ENCODE measurements at places on chromosomes 7 and 10.

- no peak for DNase-seq
Observed at GRCh38 chr7:109552017-109552416, 982.3 kb downstream of the DNAJB9 start.

DNA sequence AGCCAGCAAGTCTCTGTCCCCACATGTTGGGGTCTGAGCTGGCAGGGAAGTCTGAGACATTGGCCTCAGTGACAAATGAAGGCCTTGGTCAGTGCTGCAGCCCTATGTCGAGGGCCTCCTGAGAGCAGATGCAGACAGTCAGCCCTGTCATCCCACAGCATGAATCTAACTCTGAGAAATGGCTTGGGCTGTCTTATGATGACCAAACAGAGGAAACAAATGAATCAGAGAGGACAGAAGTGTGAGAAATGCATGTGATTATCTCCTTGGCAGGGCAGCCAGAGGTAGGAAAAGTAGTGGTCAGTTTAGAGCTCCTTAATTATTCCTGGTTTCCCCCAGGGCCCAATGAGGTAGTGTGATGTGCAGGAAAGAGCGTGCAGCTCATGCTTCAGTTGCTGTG is 287.6 kb downstream of the SORCS3 start:
- no peak for DNase-seq

DNA sequence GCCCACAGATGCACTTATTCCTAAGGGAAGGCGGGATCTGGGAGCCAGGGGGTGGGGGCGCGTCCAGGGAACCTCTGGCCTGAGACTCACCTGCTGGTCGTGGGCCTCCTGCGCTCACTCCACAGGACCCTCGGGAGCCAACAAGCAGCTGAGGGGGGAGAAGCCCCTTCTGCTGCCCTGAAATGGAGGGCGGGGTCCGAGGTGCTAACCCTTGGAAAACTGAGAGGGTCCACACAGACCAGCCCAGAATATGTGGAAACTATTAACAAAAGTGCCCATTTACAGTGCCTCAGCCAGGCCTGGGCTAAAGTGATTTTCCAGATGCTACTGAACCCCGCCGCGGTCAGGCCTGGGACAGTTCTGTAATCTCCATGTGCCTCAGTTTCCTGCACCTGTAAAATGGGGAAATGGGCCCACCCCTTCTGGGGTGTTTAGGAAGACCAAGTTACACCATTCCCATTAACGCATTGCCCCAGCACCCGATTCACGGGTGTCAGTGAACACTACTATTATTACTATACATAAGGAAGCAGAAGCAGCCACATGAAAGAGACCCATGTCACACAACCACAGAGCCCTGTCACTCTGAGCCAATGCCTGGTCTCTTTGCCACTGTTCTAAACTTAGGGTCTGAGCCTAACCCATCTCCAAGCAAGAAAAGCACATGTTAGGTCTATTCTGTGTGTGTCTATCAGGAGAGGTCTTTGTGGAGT is 630 bp upstream of the VSTM4 start:
- DNase-seq: peak; percentile 36

DNA sequence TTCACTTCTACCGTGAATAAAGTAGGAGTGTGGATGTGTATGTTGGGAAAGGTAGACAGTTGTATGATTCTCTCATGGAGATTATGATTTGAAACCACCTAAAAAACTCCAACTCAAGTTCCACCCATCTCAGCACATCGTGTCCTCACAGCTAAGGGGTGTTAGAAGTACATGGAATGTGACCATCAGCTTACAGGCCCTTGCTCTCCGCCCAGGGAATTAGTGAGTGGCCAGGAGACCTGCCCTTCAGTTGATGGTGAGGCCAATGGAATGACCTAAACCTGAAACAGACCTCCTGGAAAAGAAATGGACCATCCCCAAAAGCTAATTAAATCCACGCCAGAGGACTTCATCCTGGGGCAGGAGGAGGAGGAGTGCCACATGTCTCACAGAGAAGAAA is 2.1 kb upstream of the WNT2 start:
- DNase-seq: peak; percentile 70

DNA sequence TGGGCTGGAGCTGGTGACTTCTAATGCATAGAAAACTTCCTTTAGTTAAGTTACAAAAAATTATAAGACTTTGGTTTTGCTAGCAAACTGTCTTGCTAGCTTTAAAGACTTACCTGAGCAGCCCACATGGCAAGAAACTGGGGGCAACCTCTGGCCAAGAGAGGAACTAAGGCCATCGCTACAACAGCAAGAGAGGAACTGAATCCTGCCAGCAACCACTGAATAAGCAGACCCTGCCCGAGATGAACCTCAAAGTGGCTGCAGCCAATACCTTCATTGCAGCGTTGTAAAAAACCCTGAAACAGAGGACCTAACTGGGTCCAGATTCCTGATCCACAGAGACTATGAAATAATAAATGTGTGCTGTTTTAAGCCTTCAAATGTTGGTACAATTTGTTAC is 54.6 kb upstream of the STARD3NL start:
- no peak for DNase-seq

GRCh38 chr10:48378675-48379074 is 72.2 kb downstream of the MAPK8 start:
- no peak for DNase-seq

- no peak for DNase-seq
Observed at GRCh38 chr7:33719059-33719581, 186.2 kb upstream of the BMPER start.
